ENCODE measurements at places on chromosomes 16 and 17.

DNA sequence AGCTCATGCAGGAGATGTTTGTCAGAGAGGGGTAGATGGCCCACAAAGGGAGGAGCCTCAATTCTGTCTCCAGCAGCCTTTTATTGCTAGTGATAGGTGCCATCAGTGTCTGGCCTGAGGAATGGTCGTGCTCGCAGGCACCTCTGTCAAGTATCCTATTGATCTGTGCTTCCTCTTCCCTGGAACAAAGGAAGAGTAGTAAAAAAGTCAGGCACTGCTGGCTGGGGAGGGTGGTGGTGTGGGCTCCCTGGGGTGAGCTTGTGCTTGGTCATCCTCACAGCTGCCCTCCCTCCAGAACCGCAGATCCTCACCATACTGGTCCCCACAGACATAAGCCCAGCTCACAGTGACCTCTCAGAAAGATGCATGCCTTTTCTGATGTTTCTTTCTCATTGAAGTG, 15.0 kb upstream of the SALL1 start:
- no peak for DNase-seq

DNA sequence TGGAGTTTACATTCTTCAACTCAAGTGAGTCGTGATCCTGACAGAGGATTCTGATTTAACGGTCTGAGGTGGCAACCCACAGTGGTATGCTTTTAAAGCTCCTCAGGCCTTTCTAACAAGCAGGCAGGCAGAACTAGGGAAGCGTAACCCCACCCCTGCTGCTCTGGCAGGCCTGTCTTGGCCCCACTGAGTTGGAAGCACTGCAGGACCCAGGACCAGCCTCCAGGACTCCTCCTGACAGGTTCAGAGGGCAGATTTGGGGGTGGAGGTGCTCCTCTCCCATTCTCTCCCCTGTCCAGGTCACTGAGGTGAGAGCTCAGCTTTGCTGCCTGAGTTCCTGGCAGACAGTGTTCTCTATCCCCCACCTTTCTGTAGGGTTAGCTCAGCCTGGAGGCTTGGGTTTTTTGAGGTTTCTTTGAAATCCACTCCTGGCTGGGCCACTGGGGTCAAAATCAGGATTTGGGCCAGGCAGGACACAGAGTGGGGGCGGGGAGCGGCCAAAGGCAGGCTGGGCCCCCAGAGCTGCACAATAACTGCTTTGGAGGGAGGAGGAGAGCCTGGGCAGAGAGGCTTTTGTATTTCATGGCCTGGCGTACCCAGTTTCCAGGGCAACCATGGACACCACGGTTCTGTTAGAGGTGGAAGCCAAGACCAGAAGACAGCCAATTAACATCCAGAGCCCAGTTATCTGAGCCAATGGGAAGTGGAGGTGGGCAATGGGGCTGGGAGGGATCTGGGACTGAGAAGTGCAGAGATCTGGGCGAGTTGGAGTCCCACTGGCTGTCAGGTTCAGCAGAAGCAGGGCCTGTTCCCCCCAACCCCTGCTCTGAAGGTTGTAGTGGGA, 9.5 kb downstream of the MRPL27 start:
- DNase-seq, result no peak

DNA sequence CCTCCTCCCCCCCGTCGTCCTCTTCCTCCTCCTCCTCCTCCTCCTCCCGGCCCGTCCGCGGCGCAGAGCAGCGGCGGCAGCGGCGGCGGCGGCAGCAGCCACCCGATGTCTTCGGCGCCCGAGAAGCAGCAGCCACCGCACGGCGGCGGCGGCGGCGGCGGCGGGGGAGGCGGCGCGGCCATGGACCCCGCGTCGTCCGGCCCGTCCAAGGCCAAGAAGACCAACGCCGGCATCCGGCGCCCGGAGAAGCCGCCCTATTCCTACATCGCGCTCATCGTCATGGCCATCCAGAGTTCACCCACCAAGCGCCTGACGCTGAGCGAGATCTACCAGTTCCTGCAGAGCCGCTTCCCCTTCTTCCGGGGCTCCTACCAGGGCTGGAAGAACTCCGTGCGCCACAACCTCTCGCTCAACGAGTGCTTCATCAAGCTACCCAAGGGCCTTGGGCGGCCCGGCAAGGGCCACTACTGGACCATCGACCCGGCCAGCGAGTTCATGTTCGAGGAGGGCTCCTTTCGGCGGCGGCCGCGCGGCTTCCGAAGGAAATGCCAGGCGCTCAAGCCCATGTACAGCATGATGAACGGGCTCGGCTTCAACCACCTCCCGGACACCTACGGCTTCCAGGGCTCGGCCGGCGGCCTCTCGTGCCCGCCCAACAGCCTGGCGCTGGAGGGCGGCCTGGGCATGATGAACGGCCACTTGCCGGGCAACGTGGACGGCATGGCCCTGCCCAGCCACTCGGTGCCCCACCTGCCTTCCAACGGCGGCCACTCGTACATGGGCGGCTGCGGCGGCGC, at the start of gene FOXF1:
TSS of gene FOXF1 (plus strand) at position 63 of the 797 bp plus-strand sequence. CDS start at position 106, 43 bp downstream.
- DNase-seq, result no peak

DNA sequence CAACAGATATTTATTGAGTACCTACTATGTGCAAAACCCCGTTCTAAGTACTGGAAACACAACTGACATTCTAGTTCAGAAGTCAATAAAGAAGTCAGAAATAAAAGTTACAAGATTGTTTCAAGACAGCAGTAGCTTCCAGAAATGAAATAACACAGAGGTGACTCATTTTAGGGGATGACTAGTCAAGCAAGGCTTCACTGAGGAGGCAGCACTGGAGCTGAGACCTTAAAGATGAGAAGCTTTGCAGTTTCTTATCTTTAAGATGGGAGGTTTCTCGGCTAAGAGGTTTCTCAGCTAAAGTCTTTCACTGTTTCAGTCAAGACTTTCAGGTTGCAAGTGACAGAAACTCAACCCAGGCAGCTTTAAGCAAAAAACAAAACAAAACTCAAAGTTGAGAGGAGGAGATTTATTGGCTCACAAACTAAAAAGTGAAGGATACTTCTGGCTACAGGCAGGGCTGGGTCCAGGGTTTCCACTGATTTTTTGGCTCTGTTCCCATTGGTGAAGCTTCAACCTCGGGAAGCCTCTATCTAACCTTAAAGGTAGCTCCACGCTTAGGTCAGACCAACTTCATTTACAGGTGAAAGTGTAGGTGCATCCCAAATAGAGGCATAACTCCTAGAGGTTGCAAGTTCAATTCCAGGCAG, 7.4 kb upstream of the MMP2 start:
- no peak for DNase-seq

DNA sequence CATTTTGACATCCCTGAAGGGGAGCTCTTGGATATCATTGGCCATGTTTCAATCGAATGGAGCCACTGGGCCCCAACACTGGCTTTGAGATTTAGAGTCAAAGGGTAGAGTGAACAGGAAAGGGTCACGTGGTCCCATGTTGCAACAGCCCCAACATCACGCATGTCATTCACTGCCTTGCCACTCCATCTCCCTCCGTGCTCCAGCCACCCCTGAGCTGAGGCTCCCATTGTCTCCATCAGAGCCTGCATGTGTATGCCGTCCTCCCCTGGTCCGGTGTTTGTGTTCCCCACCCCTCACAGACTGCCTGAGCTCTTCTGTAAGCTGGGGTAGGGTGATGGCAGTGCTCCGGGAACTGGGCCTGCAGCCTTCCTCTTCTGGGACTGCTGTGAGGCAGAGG, 12.1 kb downstream of the NFE2L1 start:
- DNase-seq, result no peak

- DNase-seq, result no peak
Observed at GRCh38 chr17:73096866-73097265, 4.4 kb upstream of the SLC39A11 start.

GRCh38 chr17:14152721-14153120, 83.4 kb downstream of the COX10 start:
- no peak for DNase-seq

Data from activated CD4-positive, alpha-beta T cell treated with anti-CD3 and anti-CD28 coated beads, Interleukin-2, amount 50 U/mL, for 4 hours (primary cell).